Chondrocyte (in vitro differentiated cells): ENCODE measurements at places on chromosomes 1 and 21. TPM values are rescaled to one million over a fixed set of nuclear protein-coding genes. Genes with fewer than 3 reads are reported as not detected.

DNA sequence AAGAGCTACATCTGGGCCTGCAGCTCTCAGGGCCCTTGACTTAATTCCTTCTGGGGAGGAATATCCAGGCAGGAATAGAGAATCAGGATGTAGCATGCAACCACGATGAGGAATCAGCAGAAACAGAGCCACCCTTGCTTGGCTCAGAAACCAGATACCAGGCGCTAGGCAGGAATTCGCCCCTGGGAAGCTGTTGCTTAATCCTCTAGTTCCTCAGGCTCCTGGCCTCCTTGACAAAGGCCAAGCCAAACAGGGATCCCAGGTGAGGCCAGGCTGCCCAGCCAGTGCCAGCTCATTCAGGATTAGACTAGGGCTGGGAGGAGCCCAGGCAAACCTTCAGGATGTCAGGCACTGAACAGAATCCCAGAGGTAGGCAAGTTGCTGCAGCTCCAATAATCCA is 48.2 kb upstream of the IRF2BP2 start:
- no peak for DNase-seq

DNA sequence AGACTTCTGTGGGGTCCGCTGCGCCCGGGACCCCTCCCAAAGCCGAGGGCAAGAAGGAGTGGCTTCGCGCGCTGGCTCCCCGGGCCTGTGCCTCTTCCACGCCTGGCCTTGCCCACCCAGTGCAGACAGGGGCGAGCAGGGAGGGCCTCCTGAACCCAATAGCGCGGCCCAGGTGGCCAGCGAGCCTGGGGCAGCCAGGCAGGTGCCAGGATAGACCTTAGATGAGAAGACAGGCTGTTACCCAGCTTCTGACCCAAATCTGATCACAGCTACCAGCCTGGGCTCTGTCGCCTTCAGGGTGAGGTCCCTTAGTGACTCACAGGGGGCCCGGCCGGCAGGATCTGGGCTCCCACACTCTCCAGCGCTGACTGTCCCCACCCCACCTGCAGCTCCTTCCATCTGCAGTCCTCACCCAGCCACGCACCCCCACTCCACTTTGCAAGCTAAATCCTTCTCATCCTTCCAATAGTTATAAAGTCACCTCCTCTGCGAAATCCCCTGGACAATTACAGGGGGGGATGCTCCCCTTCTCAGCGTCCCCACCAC is 9.6 kb downstream of the CLEC20A start:
- DNase-seq = no peak

DNA sequence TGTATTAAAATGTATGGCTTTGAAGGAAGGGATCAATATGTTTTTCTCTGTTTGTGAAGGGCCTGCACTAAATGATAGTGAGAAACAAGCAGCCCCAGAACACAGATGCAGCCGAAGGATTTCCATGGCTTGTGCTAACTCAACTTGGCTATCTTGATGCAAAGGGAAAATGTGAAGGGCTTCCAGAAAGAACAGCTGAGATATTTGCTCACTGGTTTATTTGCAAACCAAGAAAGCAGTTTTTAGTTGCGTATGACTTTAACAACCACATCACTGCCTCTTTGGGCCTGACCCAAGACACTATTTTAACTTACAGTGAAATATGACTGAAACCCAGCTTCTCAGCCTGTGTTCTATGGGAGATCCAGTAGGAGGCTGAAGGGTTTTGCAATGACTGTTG is 369.9 kb downstream of the SETD4 start:
- no peak for DNase-seq

GRCh38 chr1:11797525-11798216 is 8.1 kb downstream of the MTHFR start:
- no peak for DNase-seq

DNA sequence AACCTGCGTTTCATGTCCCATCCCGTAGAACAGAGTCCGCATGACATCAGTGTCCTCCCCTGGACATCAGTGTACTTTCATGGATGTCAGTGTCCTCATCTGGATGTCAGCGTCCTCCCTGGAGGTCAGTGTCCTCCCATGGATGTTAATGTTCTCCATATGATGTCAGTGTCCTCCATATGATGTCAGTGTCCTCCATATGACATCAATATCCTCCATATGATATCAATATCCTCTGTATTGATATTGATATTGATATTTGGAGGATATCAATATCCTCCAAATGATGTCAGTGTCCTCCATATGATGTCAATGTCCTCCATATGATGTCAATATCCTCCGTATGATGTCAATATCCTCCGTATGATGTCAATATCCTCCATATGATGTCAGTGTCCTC is 284.9 kb downstream of the AJAP1 start:
- no peak for DNase-seq

GRCh38 chr21:33412832-33413519 is 9.8 kb downstream of the IFNGR2 start:
- no peak for DNase-seq

GRCh38 chr1:28428990-28429520 is 59.5 kb downstream of the PHACTR4 start:
- DNase-seq = no peak

DNA sequence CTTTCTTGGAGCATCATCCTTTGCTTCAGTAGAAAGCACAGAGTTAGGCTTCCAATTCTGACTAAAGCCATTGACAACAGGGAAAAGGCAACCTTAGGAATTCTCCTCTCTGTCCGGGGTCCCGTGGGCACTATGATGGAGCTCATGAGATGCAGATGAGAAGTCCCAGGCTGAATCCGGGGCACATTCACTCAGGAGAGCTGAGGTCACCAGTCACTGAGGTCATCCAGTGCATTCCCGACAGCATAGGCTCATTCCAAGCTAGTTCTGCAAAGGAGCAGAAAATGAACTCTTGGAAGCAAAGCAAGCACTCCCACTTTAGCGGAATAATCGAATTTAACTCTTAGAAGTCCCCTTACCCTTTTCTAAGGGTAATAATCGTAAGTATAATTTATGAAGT is 6.8 kb downstream of the CR1 start:
- DNase-seq = no peak

- DNase-seq = no peak
Observed at GRCh38 chr1:205477121-205477758, 21.4 kb upstream of the BLACAT1 start.

DNA sequence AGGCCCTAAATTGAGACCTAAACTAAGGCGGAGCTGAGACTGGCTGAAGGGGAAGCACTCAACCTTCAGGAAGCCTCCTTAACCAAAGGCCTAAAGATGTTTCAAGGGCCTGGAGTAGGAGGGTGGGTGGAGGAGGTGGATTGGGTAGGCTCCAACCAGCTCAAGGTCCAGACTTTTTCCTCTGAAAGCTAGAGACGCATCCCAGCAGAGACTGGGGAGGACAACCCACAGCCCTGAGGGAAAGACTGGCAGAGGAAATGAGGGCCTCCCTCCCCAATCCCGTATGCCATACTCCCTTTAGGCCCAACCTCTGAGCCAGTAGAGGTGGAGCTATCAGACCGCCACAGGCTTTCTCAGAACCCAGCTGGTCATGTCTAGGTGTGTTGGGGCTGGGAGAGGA is 1.1 kb downstream of the ECM1 start:
- no peak for DNase-seq

DNA sequence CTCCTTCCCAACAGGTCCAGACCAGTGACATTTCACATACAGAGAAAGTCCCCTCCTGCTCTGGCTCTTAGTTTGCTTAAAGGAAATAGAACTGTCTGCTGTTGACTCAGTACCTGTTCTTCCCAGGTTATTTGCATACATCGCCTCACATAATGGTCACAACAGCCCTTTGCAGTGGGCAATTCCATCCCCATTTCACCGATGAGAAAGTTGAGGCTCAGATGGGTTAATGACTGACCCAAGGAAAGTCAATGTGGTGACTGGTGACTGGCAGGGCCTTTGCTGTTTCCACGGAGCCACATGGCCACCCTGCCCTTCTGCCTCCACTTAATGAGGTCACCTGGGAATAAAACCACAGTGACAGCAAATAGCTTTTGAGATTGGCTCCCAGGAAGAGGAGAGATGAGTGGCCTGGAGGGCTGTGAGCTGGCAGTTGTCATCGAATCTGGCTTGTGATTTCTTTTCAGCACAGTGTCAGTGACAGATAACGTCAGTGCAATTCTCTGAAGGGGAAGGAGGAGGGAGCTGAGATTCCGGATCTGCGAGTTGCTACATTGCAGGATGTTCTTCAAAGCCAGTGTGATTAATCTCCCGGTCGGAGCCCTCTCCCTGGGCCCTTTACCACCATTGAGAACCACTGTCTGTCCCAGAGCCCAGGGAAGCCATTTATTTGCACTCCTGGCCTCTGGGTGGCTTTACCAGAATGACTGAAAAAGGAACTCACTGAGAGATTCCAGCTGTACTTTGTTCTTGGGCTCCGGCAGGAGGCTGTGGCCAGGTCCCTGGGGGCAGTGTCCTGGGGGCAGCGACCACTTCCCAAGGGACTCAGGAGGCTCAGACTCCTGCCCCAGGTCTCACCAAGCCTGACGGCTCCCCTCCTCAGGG is 117.2 kb downstream of the CNIH3 start:
- DNase-seq = no peak

GRCh38 chr1:166140251-166140650 is 26.6 kb downstream of the FAM78B start:
- no peak for DNase-seq

- no peak for DNase-seq
Observed at GRCh38 chr1:233114159-233114558, 163.7 kb downstream of the NTPCR start.

DNA sequence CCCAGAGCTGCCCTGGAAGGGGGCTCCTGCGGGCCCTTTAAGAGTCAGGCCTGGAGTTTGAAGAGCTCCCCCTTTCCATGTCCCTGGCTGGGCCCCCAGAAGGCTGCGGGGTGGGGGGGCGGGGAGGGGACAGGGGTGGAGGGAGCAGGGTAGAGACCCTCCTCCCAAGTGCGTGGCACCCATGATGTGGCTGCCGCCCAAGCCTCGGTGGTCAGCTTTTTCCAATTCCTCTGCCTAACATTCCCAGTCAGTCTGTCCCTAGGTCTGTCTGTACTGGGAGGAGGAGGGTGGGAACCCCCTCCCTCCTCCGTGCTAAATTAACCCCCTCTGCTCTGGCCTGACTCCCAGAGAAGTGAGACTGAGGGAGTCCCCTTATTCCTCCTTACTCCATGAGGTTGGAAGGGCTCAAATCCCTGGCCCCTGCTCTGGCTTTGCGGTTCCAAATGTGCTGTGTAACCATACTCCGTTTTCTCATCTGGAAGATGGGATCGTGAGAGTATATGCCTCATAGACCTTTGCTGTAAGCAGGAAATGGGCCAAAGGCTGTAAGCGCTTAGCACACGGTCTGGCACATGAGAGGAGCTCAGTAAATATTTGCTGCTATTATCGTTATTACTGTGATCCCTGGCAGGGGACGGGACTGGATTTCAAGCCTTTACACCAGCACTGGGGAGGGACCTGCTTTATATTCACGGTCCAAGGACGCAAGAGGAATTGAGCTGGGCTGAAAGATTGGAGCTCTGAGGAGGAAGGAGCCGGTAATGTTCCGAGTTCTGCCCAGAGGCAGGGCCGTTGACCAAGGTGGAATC is 658 bp upstream of the COL16A1 start:
- DNase-seq = no peak

- DNase-seq = no peak
Observed at GRCh38 chr1:983798-984475, 2.0 kb upstream of the PERM1 start.

DNA sequence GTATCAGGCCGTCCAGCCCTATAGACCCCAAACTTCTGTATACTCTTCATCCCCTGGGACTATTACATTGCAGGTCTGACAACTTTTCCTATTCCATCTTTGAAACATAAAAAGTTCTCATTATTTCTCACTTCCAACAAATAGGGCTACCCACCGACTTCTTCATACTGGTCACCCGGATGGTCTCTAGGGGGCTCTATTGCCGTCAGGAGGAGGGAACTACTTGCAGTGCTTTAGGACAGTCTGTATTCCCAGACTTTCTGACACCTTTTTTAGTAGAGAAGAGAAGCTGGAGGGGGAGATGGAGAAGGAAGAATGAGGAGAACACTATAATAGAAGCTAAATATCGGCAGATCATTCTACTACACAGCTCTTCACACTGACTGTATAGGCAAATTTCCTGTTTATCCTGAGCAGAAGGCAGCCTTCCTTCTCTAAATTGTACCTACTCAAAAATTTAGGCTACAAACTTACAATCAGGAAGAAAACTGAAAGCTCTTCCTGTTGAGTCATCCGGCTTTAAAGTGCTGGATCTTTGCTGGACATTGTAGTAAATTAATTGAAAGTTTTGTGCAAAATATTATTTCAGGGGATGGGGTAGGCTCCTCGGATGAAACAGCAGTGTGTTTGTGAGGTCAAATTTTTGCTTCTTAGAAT is 54.6 kb downstream of the CDC7 start:
- DNase-seq = no peak

GRCh38 chr1:11051781-11052511 is 4.9 kb upstream of the MASP2 start:
- DNase-seq = no peak

GRCh38 chr1:105886309-105886708 is 1170.2 kb upstream of the PRMT6 start:
- DNase-seq = no peak

DNA sequence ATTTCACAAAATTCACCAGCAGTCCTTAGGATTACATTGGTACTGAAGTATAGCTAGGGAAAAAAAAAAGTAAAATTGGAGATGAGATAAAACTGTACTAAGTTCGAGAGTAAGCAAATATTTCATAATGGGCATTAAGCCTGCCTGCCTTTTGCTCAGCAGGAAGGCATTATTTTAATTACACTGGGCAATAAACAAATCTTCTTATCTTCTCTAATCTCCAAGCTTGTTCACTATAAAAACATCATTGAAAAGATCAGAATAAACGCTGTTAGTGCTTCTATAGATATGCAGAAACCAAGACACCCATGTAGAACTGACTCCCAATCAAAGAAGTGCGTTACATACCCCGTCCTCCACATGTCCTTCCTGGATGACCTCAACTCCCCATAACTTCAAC is 174.2 kb upstream of the CHODL start:
- DNase-seq = no peak

DNA sequence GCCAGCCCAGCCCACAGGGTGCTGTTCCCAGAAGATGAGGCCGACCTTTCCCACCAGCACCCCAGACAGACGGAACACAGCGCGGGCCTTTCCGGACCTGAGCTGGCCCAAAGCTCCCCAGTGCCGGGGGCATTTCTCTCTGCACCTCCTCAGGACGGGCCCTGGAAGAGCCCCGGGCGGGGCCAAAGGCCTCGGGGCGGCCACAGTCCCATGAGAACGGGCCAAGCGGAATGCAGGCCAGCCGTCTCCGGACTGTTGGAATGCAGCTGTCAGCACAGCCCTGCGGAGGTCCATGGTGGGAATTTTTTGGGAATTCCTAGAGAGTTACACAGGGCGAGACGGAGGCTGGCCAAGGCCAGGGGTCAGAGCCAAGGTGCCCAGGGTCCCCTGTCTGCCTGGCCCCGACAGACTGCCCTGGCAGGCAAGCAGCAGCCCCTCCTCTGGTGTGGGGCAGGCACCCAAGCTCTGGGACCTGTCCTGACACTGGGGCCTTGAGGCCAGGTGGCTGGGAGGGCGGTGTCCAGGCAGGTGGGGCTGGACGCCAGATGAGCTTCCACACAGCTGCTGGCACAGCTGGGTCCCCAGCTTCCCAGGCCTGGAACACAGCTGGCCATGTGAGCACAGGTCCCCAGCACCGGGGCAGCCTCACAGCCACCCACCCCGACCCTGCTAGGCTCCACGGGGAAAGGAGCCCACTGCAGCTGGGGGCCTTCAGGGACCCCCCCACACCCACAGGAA is 63.0 kb downstream of the MEGF6 start:
- DNase-seq = no peak

Gene ICOSLG
- total RNA-seq = 1.3 to 5.2 TPM (median 5.1 TPM) in 3 replicates

Gene NPR1
- total RNA-seq = 0.21 to 0.27 TPM in 2 of 3 replicates, not detected in the other

Gene FAM163A
- not detected in 3 replicates for total RNA-seq

Gene NBL1
- 158 to 249 TPM (median 159 TPM) in 3 replicates for total RNA-seq

Gene ETV3L
- not detected in 3 replicates for total RNA-seq

Gene RSPH1
- 0.15 TPM in 1 of 3 replicates, not detected in the others for total RNA-seq

Gene KRTAP24-1
- not detected in 3 replicates for total RNA-seq

Gene C1orf115
- total RNA-seq = 2.0 to 3.5 TPM (median 3.4 TPM) in 3 replicates
